H1 (cell line): ENCODE measurements at places on chromosomes 3 and 15. TPM values are rescaled to one million over a fixed set of nuclear protein-coding genes. Genes with fewer than 3 reads are reported as not detected.

DNA sequence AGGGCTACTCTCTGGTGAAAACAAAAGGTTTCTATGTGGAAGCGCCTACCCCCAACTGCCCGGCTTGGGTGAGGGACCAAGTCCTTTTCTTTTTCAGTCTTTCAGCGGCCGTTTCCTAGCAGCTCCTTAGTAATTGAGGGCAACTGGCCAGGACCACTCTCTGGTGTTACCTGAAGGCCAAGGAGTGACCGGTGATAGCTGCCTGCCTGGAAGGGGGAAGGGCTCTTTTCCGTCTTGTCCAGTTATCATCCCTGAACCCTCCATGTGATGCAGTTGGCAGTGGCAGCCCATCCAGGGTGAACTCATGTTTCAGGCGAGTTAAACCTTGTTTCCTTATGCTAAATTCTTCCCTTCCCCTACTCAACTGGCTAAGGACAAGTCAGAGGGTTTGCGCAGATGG is 33.3 kb downstream of the RHCG start:
- DNase-seq: no peak

Gene FILIP1L
- total RNA-seq: 0.09 and 0.33 TPM in 2 replicates

Gene THOC7
- total RNA-seq: 69.5 and 74.0 TPM in 2 replicates

DNA sequence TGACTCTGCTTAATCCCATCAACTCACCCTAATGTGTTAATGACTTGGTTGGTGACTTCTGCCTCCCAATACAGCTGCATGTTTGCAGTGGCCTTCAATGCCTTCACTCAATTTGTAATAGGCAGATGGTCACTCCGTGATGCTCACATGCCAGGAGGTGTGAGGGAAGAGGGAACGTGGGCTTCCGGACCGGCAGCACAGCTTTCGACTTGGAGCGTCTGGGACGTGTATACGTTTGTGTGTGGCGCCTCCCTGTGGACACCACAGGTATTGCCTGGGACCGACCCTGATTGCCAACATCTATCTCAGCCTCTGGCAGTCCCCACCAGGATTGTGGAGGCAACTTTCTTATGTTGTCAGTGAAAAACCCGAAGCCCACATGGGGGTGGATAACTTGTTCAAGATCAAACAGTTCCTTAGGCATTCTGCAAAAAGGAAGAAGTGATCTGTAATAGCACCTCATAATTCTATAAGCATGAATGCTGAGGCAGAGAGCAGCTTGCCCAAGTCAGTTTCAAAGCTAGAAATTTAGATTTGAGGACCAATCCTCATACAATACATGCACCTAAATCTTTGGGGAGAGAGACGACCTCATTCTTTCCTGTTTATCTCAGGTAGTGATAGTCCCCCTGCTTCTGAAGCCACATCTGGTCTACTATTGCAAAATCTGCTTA is 16.9 kb downstream of the MRPL46 start:
- DNase-seq: peak; percentile 75

- no peak for DNase-seq
Measured at GRCh38 chr3:49620728-49621127, 53.4 kb upstream of the APEH start.

Gene CTSH
- 31.3 and 34.0 TPM in 2 replicates for total RNA-seq

DNA sequence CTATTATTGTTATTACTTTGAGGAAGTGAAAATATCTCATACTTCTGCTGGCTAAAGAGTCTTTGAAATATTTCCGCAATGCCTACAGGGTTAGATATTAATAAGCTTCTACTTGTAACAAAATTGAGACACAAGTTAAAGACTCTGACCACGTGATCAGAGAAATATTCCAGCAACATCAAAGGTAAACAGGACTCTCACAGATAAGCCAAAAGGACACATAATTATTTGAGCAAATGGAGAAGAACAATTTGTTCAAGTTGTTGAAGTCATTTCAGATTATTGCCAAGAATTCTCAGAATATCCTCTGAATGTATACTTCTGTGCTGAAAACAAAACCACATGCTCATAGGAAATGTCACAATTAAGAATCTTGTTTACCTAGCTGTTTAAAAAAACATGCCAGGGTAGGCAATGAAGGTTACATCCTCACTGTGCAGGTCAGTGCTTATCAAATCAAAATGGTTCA is 225.8 kb upstream of the ALCAM start:
- no peak for DNase-seq
